Activated CD8-positive, alpha-beta memory T cell treated with anti-CD3 and anti-CD28 coated beads for 1 hour (primary cell): ENCODE measurements at places on chromosomes 1 and 21.

DNA sequence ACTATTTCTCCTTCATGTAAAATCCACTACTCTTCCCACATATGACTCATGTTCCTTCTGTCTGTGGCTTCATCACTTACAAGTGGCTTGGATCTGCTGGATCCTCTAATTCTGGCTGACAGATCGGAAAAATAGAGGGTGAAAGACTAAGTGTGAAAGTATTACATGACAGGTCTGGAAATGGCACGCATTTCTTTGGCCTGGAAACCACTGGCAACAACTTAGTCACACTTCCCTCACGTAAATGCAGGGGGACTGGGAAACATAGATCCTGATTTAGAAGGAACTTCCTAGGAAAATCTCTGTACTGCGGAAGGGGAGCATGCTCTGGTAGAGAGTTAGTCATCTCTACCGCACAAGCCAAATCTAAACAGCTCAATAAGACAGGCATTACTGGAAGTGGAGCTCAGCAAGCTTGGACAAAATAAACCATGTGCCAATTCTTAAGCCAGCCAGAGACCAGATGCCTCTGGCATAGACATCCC lies 305.4 kb upstream of the PTBP2 start:
- DNase-seq, result no peak

GRCh38 chr1:230067419-230067870 lies 407 bp downstream of the GALNT2 start:
- no peak for DNase-seq

GRCh38 chr21:28885853-28886177 lies 106.9 kb downstream of the LTN1 start:
- DNase-seq, result no peak

GRCh38 chr21:16250273-16250672 lies 520.5 kb downstream of the USP25 start:
- no peak for DNase-seq

GRCh38 chr1:201807958-201808632 lies 20.9 kb upstream of the IPO9 start:
- no peak for DNase-seq

DNA sequence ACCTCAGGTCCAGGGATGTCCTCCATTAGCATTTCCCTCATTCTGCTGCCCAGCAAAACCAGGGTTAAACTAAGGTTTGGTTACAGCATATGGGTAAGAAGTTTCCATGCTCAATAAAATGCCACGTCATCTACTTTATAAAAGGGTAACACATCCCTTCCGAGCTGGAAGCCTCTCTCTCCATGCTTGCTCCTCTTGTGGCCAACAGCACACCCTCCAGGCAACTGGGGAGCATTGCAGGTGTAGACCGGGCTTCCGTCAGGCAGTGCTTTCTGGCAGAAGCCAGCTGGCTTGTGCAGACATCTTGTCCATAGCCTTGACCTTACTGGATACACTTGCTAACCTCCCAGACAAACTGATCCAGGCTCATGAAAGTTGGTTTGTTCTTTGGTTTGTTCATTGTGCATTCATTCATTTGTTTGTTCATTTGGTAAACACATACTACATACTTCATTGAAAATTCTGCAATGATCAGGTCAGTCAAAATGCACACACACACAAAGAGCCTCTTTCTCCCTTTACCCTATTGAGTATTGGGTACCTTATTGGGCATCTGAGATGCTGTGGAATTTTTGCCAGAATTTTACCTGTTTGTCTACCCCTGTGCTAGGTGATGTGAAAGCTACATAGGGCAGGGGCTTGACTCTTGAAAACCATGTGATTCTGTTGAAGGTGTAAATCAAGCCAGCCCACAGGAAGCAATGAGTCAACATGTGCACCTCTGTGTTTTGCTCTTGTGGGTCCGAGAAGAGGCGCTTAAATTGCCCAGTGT lies 422.8 kb downstream of the CAMTA1 start:
- no peak for DNase-seq

DNA sequence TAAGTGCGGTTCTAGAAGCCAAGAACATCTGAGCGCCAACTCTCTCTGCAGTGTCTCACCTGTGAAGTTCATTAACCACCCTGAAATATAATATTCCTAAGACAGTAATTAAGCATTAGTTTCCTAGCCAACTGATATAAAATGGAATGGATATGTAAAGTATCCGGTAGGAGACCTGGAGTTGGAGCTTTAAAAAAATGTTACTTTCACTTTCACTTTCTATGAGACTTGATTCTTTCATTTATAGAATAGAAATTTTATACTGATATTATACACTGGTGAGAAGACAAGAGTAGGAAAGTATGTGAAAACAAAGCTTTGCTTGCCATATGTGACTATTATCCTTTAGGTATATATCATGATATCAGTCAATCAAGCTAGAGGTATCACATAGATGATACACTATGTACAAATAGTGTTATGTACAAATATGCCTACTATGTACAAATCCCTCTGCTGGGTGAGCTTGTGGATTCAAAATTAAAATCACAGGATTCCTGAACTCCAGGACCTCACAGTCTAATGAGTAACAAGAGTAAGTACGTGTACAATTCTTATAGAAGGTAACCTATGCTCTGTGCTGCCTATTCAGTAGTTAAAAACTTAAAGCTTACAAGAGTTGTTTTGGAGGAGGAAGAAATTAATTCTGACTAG lies 934.2 kb downstream of the TTLL7 start:
- DNase-seq, result no peak

GRCh38 chr1:63968663-63969440 lies 195.0 kb downstream of the ROR1 start:
- no peak for DNase-seq

DNA sequence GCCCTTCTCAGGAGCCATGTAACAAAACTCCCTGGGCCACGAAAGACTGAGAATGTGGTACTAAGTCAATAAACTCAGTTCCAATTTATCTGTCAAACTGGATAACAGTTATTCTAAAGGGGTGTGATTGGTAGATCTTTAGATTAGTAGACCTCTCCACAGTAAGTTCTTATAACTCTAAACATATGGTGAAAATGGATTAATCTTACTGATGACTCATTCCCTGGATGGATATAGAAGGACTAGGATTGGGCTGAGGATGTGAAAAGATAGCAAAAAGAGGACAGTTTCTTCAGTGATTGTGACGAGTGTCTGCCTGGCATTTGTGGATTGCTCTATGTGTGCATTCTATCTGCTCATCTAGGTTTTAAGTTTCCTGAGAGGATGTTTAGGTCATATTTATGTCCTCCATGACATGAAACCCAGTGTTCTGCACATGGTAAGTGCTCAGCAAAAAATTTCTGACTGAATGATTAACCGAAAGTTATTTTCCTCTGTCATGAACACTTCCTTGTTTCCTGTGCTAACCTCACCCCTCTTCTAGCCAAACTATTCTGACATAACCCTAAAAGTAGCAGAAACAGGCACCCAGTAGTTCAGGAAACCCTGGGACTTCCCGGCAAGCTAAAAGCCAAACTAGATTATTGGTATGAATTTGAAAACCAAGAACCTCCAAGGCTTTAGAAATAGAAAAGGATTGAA lies 397.5 kb upstream of the PLXNA2 start:
- no peak for DNase-seq

GRCh38 chr1:185376840-185377635 lies 60.0 kb upstream of the IVNS1ABP start:
- DNase-seq, result no peak

DNA sequence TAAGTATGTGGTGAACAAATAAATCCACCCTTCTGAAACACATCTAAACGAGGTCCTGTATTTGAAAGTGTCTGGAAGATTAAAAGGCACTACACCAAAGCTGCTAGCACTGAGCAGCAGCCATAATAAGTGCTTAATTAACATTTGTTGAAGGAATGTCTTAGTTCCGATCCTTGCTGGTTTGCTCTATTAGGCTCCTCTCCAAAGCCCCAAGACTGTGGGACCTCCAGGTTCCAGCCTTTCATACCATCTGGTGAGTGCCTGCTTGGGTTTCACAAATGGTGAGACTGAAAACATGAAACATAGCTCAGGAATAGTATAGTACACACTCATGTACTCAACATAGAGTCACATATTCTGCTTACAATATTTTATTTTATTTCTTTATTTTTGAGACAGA lies 640 bp upstream of the CYP2J2 start:
- DNase-seq, result no peak

DNA sequence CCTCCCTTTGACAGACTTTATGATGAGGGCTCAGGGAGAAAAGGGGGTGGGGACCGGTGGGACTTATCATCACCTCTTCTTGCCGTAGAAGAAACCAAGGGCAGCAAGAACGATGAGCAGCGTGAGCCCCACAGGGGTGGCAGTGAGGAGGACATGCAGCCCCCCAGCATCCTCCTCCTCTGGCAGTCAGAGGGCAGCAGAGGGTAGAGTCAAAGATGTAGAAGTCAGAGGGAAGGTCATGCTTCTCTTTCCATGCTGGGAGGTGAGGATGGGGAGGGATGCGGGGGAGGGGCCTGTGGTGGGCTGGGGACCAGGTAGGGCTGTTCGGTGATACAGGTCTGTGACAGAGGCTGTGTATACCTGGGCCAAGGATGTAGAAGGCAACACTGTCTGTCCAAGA lies 14.8 kb downstream of the INSRR start:
- no peak for DNase-seq

GRCh38 chr1:106957795-106958194 lies 98.7 kb upstream of the PRMT6 start:
- no peak for DNase-seq

DNA sequence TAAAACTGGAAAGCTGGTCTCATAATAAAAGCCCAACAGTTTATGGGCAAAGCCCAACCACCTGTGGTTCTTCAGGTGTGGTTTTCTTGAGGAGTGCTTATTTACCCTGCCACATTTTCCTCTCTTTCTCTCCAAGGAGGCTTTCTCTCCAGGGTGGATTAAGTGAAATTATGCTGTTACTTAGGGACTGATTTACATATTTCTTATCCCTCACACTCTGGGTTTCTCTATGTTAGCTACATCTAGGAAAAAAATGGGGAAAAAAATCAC lies 4.8 kb downstream of the TBX19 start:
- DNase-seq, result no peak

- no peak for DNase-seq
These were observed 24.6 kb downstream of the DNASE2B start for GRCh38 chr1:84422909-84423308.

- DNase-seq, result no peak
These were observed 19.8 kb upstream of the UAP1 start for GRCh38 chr1:162541619-162542141.

DNA sequence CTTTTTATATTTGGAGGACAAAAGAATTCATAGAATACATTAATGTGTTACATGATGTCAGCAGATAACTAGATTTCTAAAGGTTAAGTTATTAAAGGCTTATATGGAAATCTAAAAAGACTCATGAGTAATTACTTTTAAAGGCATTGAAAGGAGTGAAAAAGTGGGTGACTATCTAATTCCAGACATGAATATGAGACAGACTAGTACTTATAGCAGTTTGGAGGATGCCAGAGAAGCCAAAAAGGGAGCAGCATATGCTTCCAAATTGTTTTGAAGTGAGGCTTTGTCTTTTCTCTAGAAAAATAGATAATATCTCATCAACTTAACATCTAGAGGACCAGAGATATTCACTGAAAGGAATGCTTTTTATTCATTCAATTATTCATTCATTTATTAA lies 275.5 kb upstream of the CACYBP start:
- DNase-seq, result no peak

DNA sequence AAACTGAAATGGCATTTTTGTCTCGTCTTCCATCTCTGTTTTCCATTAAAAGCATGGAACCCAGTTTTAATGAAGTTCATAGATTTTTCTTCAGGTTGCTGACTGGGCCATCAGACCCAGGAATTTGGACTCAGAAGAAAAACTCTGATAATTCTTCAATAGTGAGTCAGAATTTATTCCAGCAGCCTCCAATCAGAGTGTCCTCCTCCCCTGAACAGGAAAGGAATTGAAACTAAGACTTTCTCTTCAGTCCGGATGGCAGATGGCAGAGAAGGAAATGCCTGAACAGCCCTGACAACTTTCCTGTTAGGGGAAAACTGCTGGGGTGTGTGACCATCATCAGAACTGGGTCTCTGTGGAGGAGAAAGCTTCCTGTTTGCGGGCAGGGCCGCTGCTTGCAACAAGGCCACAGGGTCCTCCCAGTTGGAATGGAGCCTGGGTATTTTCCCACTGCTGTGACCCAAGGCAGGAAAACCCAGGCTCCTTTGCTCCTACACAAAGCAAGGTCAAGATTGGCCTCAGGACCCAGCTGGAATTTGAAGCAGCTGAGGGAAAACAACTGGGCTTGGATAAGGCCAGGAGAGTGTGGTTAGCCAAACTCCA lies 20.7 kb downstream of the CD34 start:
- no peak for DNase-seq

- DNase-seq, result no peak
These were observed 76.5 kb upstream of the WDR26 start for GRCh38 chr1:224510880-224511645.

DNA sequence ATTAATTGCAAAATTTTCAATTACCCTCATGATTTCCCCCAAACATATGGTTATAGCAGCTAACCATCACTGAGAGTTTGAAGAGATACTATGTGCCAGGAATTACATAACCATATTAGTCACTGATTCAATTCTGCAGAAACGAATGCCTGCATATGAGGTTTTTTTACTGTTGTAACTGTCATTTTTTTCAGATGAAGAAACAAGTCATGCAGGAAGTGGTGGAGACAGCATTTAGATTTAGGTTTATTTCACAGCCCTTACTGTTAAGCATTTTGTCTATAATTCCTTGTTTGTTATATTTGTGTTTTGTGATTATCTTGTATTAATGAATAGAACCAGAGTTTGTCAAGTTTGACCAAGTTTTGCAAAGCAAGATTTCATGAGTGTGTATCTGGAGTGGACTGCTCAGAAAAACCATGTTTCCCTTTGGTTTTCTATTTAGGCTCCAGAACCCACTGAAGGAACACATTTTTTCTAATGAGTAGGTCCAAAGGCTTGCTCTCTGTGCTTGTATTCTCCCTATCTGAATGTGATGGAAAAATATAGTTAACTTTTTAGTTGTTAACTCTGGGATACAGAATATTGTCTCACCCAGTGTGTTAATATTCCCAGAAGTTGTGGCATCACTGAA lies 308.5 kb upstream of the ADAMTS5 start:
- no peak for DNase-seq

DNA sequence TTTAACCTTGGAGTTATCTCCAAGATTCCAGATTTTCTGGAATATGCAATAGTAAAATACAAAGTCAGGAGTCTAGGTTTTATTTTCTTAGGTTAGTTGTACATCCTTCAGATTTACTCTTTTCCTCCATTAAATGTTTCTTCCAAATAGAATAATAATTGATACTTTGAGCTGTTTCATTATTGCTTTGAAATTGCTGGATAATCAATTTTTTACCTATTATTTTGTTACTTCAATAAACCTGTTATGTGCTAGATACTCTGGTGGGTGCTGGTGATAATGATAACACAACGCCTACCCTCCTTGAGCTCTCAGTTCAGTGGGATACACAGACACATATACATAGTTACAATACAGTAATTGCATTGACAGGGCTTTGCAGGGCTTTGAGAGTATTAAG lies 79.4 kb downstream of the GPR161 start:
- no peak for DNase-seq

- DNase-seq, result no peak
These were observed 13.7 kb downstream of the CD84 start for GRCh38 chr1:160565564-160565963.

GRCh38 chr1:101965341-101965740 lies 31.4 kb downstream of the OLFM3 start:
- no peak for DNase-seq
